ENCODE measurements at places on chromosomes 2 and 18.

GRCh38 chr2:159613651-159614285 is 2.6 kb downstream of the BAZ2B start:
- no peak for DNase-seq

GRCh38 chr18:51278045-51278649 is 80.7 kb upstream of the MEX3C start:
- no peak for DNase-seq

GRCh38 chr2:172100935-172101820 is 1.5 kb downstream of the DLX2 start:
- DNase-seq = no peak

DNA sequence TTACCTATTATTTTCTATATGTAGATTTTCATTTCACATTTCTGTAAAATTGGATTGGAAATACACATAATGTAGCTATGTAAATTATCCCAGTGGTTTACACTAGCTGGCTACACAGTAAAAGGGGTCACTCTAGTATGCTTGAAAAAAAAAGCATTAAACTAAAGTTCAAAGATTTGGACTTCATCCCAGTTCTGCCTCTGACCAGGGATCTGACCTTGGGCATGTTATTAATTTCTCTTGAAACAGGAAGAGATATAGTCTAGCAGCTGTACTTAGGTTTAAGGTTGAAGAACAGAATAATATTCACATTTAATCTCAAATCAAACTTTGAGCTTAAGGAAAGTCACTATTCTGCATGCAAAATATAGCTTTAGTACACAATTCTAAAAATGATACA is 64.5 kb upstream of the RPE start:
- DNase-seq = no peak

DNA sequence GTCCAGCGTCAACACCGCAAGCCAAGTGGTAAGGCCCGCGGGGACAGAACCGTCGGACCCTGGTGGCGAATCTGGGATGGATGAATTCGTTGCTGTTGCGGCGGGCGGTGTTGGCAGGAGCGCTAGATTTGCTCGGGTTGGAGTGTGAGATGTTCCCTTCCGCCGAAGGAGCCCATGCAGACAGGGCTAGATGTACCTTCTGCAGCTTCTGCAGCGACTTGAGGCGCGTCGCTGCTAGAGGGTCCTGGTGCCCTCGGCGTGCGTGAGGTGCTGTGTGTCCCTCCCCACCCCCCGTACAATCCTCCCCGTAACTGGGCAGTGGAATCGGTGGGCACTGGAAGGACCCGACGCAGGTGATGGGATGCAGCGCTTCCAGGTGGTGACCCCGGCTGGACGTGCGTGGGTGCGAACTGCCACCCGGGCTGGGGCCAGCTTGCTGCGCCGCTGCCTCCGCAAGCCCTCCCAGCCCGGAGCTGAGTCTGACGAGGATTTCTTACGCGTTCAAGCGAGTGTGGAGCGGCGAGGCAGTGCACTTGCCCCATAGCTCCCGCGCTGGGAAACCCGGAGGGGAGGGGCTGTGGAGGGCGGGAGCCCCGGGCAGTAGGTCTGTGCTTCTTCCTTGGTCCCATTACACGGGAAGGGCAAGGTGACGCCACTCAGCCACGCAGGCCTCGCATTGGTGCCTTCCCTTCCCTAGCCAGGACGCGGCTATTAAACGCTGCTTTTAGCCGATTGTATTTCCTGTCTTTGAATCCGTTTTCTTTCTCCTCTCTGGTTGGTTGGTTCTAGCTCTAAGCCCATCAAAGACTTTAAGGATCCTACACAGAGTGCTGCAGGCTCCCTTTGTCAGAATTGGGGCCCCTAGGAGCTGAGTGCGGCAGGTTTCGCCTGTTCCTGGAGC is 34.2 kb downstream of the CHRNA1 start:
- no peak for DNase-seq

- no peak for DNase-seq
Measured at GRCh38 chr2:64342195-64343099, 111.5 kb upstream of the LGALSL start.

DNA sequence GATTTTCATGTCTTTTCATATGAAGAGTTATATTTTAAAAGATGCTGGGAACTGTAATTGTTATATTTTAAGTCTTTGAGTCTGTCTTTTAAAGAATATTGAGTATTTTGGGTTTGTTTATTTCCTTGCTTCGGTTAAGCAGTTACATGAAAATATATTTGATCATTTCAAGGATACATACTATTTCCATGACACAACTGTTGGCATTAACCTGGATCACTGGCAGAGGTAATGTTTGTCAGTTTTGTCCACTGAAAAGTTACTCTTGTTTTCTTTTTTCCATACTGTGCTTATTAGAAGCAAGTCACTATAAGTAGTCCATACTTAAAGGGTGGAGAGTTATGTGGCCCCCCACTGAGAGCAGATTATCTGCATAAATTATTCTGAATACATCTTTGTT is 1142.0 kb upstream of the TMEFF2 start:
- no peak for DNase-seq

DNA sequence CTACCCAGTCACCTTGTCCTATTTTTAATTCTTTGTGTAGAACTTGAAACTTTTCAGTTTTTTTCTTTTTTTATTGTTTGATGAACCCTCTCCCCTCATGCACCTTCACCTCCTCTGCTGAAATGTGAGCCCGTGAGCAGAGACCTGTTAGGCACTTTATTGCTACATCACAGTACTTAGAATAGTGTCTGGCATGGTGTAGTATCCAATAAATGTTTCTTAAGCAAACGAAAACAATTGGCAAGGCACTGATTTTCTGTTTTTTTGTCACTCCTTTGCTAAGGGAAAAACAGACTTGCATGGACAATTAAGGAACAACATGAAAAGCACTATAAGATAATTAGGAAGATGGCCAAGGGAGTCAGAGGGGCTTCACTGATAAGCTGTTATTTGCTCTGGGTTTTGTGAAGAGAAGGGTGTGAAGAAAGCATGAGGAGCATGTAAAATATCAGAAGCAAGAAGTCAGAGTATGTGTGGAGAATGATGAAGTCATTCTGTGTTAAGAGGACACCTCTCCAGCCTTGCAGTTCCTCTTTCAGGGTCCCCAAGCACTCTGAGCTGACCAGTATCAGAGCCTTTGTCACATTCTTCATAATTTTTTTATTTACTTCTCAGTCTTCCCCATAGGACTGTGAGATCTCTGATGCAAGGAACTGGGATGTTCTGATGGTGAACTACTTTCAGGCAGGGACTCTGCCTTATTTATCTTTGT is 99.7 kb upstream of the CAVIN2 start:
- DNase-seq = no peak

GRCh38 chr2:168147830-168148794 is 99.3 kb downstream of the STK39 start:
- DNase-seq = no peak

DNA sequence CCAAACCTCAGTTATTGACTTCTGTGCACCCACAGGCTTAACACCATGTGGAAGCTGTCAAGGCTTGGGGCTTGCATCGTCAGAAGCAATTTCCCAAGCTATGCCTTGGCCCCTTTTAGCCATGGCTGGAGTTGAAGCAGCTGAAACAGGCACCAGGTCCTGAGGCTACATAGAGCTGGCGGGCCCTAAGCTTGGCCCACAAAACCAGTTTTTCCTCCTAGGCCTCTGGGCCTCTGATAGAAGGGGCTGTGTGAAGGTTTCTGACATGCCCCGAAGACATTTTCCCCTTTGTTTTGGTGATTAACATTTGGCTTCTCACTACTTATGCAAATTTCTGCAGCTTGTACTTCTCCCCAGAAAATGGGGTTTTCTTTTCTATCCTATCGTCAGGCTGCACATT is 9.1 kb upstream of the TMX3 start:
- no peak for DNase-seq

GRCh38 chr2:60861736-60862135 is 19.6 kb upstream of the REL start:
- no peak for DNase-seq

GRCh38 chr2:200786826-200787225 is 24.9 kb upstream of the BZW1 start:
- DNase-seq = peak; percentile 36

GRCh38 chr2:142865924-142866323 is 11.5 kb upstream of the KYNU start:
- no peak for DNase-seq

GRCh38 chr2:199458009-199458805 is 468 bp upstream of the SATB2 start:
- no peak for DNase-seq

GRCh38 chr18:46445522-46446313 is 211.3 kb downstream of the LOXHD1 start:
- no peak for DNase-seq

GRCh38 chr2:124898827-124899226 is 873.7 kb downstream of the CNTNAP5 start:
- no peak for DNase-seq

GRCh38 chr2:46615986-46616485 is 136.7 kb downstream of the TMEM247 start:
- DNase-seq = no peak

GRCh38 chr2:216672466-216672865 is 22.9 kb downstream of the IGFBP5 start:
- DNase-seq = no peak

- no peak for DNase-seq
Measured at GRCh38 chr2:19881221-19881907, 20.4 kb downstream of the TTC32 start.

DNA sequence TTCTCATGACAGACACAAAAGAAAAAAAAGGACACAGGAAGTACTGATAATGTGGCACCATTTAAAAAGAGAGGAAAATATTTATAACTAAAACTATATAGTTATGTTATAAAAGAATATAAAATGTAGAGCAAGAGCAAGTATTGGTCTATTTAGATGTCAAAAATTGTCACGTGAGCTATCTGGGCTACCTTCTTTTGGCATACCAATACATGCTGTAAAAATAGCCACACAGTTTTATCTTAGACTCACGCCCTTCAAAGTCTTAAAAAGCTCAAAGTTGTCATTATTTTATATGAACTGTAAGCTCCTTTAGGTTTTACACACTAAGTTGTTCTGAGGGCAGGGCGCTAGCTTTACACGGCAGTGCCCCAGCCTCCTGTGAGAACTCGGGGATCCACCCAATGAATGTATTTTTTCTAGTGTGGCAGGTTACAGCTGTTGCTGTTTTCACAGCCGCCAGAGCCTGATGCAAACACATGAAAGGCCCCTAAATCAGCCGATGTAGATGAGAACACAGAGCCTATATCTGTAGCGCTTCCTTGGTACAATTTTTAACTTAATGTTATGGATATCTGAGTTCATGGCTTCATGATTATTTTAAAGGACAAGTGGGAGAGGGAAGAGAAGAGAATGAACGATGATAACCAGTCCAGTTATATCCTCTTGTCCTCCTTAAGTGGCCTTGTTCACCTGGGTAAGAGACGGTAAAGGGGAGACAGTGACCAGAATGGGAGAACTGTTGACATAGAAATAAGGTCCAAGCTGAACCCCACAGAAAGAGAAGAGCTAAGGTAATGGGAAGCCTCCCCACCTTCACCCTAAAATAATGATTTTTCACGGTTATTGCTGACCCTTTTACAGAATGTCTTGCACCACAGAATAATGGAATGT is 130.8 kb downstream of the CACNB4 start:
- no peak for DNase-seq

- no peak for DNase-seq
Measured at GRCh38 chr18:48615566-48616401, 77.0 kb downstream of the CTIF start.

DNA sequence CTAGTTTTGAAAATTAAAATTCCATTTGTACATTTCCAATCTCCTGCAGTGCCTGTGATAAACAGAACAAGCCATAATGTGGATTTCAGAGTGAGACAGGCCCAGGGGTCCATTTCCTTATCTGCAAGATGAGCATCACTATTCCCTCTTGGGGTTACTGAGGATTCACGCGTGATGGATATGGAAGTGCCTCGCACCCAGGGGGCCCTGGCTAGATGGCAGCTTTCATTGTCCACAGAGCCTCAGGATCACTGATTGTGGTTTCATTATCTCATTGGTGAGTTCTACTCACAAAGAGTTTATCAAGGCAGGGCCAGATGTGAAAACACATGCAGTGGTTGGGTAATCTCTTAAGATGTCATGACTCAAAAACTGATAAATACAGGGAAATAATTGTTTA is 11.6 kb downstream of the CNGA3 start:
- no peak for DNase-seq

- DNase-seq = peak; percentile 38
Measured at GRCh38 chr2:147636238-147636882, 208.5 kb upstream of the ACVR2A start.

DNA sequence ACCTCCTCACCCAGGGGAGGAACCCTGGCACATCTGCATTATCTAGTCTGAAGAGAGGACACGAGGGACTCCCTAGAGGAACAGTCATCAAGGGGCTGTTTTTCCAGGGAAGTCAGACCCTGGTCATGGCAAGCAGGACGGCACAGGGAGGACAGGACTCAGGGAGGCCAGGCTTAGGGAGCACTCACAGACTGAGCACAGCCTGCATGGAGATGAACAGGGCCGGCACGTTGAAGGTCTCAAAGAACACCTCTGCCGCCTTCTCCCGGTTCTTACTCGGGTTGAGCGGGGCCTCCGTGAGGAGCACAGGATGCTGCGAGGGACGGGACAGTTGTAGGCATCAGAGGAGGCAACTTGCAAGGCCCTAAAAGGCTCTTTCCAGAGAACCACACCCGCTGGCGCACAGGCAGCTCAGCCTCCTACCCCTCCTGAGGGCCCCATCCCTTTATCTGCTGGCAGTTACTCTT is 5.1 kb downstream of the ACTR1B start:
- DNase-seq = no peak

DNA sequence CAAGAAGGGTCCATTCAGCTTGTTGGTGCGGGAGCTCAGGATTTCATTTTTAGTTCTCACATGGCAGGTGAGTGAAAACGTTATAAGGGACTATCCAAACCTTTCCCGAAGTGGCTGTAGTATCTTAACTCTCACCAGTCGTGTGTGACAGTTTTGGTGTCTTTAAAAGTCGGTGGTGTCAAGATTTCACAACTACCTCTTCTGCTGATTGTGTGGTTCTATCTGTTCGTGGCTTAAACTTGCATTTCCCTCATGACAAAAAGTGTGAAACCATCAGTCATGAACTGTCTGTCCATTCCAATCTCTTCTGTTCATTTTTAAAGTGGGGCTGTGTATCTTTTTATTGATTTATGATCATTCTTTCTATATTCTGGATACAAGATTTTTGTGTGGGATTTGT is 3.8 kb upstream of the AQP12B start:
- DNase-seq = no peak

DNA sequence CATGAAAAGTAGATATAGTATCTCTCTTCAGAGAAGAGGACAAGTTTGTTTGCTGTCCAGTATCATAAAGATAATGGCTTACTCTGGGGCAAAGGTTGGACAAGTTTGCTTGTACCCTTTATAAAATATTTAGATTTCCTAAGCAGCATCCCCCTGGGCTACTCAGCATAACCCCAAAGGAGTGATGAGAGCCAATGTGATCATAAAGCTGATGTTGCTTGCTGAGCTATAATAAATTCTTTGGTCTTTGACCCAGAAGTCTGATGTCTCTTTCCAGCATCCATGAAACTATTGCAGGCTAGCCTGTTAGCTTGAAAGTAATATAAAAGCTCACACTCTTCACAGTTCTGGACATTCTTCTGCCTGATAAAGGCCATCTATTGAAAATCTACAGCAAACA is 138.3 kb upstream of the STON1 start:
- DNase-seq = no peak

- DNase-seq = no peak
Measured at GRCh38 chr2:233411162-233411561, 56.9 kb downstream of the DGKD start.

GRCh38 chr2:64731746-64732145 is 78.0 kb upstream of the SERTAD2 start:
- DNase-seq = no peak

- DNase-seq = no peak
Measured at GRCh38 chr2:241007880-241008710, 9.7 kb downstream of the SNED1 start.
